ENCODE measurements at places on chromosomes 5 and 9.

DNA sequence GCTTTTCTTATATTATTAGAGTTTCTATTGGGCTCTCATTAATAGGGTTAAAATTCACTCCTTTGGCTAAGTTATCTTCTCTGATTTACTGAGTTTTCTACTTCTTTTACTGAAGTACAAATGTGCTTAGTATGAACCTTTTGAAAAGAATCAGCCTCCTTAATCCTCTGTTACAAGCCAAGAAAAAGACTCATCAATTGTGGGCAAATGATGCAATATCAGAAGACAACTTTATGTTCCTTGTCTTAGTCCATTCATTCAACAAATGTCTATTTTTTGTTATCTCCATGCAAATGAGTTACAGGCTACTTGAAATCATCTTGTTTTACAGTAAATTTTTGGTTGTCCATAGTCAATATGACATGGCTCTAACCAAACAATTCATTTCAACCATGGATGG lies 40.3 kb downstream of the SNCAIP start:
- no peak for DNase-seq

DNA sequence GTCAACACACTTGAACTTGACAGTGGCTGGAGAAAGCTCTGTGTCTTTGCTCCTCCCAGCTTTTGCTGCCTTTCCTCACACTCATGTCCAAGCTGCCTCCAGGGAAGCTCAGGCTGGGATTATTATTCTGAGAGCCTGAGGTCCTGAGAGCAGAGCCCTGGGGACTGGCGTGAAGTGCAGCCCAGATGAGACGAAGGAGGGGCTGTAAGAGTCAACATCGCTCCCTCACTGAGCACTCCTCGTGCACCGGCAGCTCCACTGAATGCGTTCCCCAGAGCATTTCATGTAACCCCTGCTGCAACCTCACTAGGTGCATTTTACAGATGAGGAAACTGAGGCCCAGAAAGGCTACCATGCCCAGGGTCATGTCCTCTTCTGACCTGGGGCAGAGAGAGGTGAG lies 63.5 kb upstream of the PHYKPL start:
- no peak for DNase-seq

DNA sequence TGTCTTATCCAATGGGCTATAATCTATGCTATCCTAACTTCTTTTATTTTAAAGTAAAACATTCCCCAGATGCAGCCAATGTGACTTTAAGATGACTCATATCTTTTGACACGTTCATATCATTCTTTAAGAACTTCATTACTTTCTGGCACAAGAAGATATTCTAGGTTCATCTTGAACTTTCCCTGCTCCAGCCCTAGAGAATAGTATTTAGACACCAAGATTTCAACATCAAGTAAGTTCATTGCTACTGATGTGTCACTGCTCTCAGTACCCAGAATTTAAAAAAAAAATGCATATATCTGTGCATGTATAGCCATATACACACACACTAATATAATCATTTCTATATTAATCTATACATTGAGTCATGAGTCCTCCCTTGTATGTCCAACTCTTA lies 175.2 kb downstream of the SAXO1 start:
- DNase-seq: no peak

DNA sequence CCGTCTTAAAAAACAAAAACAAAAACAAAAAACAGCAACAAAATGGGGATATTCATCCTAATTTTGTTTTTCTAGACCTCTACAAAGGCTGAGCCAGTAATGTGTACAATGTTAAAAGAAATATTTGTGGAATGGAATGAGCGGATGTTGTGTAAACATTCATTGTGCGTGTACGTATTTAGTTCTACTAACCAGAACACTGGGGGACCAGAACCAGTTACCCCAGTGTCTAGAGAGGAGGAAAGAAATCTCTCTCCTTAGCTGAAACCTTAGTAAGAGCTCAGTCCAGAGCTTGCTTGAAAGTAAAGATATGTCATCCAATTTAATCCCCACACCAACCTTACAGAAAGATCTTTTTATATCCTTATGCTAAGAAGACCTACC lies 106.7 kb upstream of the CPEB4 start:
- DNase-seq: no peak

DNA sequence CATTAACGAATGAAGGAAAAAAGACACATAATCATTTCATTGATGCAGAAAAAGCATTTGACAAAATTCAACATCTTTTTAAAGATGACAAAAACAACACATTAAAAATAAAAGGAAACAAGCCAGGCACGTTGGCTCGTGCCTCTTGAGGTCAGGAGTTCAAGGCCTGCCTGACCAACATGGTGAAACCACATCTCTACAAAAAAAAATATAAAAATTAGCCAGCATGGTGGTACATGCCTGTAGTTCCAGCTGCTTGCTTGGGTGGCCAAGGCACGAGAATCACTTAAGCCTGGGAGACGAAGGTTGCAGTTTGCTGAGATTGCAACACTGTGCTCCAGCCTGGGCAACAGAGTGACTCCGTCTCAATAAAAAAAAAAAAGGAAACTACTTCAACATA lies 77.0 kb downstream of the ERCC6L2 start:
- no peak for DNase-seq

DNA sequence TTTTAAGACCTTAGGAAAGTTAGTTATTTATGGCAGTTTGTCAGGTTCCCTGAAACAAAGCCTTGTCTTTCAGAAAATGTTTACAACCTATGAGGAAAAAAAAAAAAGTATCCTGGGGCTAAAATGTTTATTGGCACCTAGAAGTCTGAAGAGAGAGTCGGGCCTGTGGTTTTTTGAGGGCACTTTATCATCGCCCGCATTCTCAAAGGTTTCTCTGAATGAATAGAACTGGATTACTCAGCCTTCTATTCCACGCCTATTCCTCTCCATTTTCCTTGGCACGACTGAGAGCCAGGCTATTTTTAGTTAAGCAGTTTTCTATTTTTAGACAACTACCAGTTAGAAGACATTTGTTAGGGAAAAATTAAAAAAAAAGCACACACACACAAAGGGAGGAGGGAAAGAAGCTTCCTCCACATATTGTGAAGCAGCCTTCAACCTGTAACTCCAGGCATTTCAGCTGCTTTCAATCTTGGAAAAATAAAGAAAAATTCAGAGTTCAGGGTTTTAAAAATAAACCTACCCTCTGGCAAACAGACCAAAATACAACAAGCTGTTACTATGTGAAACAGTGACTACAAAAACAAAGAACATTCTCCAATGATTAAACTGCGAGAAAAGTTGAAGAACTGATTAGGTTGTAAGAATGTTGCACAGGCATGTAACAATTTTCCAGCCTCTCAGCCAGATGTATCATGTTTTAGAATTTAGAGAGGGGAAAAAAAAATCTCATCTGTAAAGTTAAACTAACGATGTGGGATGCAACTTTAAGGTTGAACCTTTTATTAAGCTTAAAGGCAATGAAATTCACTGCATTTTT lies 97.0 kb downstream of the MEF2C start:
- peak; percentile 12 for DNase-seq

- DNase-seq: no peak
These were observed 190.3 kb downstream of the DCP2 start for GRCh38 chr5:113166852-113167366.

GRCh38 chr9:126959917-126960316 lies 45.3 kb downstream of the RALGPS1 start:
- no peak for DNase-seq

- no peak for DNase-seq
These were observed 190.9 kb upstream of the TUT7 start for GRCh38 chr9:86545090-86545489.

DNA sequence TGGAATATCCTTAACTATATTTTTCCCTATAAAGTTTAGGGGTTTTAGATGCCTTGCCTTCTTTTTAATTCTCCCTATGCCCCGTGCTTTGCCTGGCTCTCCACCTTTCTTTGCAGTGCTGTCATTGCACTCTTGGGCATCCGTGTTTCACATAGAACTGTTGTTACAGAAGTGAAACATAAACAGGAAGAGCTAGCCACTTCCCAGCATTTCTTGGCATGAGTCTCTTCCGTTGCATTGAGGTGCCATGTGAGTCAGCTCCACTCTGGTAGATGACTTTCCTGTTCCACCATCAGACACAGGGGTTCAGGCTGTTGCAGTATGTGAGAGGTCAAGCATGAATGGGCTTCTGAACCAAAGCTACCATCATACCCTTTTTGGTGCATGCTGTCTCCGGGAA lies 73.4 kb downstream of the ANGPTL2 start:
- peak; percentile 66 for DNase-seq
